NCI-H1092 (cell line): ENCODE measurements at places on chromosomes 2 and 18.

GRCh38 chr2:228037915-228038314 is 143.6 kb downstream of the SPHKAP start:
- DNase-seq = no peak

GRCh38 chr2:97965116-97965515 is 30.6 kb downstream of the TMEM131 start:
- DNase-seq = no peak

DNA sequence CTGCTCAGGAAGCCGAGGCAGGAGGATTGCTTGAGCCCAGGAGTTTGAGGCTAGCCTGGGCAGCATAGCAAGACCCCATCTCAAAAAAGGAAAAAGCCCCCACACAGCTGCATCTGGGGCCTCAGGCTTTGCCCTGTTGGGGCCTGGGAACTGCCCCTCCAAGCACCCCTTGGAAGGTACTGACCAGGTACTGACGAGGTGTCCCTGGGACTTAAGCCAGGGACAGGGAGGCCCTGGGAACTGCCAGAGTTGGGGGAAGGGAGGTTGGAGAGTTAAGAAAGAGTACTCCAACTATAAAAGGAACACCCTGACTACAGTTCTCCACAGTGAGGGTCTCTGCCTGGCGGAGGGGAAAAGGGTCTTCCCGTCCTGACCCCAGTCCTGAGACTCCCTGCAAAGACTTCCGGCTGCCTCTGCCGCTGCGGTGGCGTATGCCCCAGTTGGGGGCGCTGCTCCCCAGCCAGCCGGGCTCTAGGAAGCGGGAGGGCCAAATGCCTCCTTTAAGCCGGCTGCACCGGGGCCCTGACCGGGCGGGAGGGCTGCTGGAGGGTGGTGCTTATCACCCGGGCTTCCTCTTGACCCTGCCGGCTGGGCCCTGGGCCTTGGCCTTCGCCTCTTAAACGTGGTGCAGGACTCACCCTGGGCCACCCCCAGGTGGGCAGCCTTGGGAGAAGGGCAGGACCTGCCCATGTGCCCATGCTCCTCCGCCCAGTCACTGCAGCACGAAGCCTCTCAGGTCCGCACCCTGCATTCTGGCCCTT is 12.8 kb downstream of the SLC30A3 start:
- DNase-seq = no peak

DNA sequence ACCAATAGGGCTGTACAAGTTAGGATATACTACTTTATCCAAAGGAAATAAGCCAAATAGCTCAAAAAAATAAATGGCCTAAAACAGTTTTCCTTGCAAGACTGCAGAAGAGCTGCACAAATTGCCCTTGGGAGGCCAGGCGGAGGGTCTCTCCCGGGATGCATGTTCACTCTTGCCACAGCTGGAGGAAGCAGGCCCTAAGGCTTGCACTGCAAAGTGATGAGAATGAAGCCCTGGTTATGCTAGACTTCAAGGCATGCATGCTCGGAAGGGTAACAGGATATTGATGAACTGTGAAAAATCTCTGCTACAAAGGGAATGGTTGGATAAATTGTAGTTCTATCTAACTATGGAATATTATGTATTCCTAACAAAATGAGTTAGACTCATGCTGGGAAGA is 27.5 kb upstream of the LDLRAD4 start:
- no peak for DNase-seq

DNA sequence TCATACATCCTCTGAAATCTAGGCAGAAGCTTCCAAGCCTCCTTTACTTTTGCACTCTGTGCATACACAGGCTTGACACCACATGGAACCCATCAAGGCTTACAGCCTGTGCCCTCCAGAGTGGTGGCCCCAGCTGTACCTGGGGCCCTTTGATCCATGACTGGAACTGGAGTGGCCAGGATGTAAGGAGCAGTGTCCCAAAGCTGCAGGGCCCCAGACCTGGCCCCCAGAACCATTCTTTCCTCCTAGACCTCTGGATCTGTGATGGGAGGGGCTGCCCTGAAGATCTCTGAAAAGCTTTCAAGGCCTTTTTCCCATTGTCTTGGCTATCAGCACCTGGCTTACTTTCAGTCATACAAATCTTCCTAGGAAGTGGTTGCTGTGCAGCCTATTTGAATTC is 63.1 kb upstream of the NOL4 start:
- DNase-seq = no peak

DNA sequence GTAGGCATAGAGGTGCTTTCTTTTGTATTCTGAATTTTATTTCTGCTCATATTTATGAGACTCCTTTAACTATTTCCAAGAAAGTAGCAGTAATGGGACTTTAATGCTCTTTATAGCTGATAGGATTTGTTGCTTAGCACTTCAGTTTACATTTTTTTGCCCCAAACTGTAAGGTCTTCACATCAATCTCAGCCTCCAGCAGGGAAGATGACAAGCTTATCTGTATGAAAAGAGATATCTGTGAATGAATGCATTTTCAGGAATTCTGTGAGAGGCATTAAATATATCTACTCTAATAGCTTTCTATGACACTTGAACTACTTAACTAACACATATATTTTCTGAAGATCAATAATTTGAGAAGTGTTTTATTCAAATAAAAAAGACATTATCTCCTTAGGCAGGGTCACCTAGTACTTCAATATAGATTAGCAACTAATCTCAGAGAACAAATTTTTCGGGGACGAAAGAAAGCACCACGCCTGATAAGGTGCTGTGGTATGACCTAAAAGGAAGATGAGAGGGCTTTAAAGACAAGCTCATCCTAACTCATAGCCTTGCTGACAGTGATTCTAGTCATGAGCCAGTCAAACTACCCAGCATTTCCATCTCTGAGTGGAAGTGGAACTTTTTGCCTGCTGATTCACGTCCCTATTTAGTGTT is 766.1 kb upstream of the CNTNAP5 start:
- DNase-seq = no peak

GRCh38 chr2:160463245-160463644 is 30.4 kb downstream of the RBMS1 start:
- no peak for DNase-seq

- DNase-seq = no peak
Observed at GRCh38 chr2:11891671-11892440, 145.4 kb downstream of the LPIN1 start.

GRCh38 chr2:172462849-172463381 is 35.5 kb downstream of the ITGA6 start:
- DNase-seq = no peak

- no peak for DNase-seq
Observed at GRCh38 chr2:133303150-133303549, 265.1 kb downstream of the NCKAP5 start.

DNA sequence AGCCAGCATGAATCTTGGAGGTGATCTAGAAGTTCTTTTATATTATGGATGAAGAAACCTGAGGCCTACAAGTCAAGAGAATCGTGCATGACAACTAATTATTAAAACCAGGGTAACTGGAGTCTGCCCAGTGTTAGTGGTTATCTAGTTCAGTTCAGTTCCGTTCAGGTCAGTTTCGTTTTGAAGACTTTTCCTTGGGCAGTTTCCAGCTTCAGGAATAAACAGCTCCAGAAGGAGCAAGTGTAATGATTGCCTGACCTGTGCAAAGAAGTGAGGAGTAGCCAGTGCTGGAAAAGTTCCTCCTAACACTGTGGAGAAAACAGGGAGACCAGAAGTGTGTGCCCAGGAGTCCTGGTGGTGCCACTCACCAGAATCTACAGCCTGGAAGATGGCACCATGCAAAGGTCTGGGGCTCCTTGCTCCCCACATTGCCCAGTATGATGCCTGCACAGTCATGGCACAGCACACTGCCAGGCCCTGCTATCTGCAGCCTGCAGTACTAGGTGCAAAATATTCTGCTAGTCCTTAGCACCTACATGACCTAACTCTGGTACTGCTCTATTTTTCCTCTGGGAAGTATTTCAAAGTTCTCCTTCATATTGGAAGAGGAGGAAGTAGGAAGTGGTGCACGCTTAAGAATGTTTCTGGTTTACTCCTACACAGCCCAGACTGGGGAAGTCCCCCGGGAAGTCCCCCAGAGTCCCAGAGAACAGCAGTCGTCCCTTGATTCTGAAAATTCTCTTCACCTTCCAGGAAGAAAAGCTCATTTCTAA is 65.8 kb downstream of the SUMO1 start:
- no peak for DNase-seq

- DNase-seq = no peak
Observed at GRCh38 chr18:27616324-27616723, 431.2 kb upstream of the CHST9 start.

- no peak for DNase-seq
Observed at GRCh38 chr2:219486380-219486959, 12.2 kb upstream of the GMPPA start.

- no peak for DNase-seq
Observed at GRCh38 chr2:126652323-126652891, 3.6 kb upstream of the GYPC start.

DNA sequence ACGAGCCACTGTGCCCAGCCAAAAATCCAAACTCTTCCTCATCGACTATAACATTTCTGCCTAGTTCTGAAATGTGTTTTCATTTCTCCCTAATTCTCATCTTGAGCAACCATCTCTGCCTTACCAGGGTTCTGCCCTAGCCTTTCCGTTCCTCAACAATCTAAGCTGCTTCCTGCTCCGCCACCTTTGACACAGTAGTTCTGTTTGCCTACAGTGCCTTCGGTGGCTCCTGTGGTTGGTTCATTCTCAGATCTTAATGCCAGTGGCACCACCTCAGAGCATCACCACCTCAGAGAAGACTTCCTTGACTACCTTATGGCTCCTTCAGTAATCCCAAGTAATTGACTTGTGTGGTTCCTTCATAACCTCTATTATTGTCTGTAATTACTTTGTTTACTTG is 3.8 kb downstream of the SOCS6 start:
- no peak for DNase-seq

- peak; percentile 73 for DNase-seq
Observed at GRCh38 chr18:71398531-71398930, 1109.7 kb downstream of the SOCS6 start.

DNA sequence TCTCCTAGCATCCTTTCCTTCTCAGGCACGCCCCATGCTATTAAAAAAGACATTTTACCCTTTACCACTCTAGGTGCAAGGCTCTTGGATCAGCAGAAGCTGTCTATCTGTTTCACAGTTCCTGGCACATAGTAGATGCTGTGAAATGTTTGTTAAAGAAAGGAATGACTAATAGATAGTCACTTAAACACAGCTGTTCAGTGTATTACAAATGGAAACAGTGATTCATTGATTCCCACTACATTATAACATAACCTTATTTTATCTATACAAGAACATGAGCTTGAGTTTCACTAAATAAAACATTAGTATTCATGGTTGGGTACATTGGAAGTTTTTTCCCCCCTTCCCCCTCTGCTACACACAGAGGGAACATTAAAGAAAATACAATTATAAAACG is 142.1 kb downstream of the ASXL3 start:
- no peak for DNase-seq

- no peak for DNase-seq
Observed at GRCh38 chr2:176484838-176485237, 215.6 kb downstream of the MTX2 start.

- no peak for DNase-seq
Observed at GRCh38 chr2:233481368-233482142, 85.0 kb downstream of the USP40 start.

DNA sequence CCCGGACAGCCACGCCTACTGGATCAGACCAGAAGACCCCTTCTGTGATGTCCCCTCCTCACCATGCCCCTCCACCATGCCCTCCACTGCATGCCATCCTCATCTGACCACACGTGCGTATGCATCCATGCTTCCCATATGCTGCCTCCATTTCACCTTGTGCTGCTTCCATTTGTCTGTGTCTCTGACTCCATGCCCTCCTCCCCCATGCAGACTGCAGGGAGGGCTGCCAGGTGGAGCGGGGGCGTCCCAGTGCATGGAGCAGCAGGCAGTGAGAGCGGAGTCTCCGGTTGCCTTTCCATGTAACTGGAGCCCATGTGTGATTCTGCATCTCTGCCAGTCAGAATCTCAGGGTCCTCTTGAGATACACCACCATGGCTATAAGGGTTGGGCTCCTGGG is 52.6 kb downstream of the COA5 start:
- DNase-seq = no peak

DNA sequence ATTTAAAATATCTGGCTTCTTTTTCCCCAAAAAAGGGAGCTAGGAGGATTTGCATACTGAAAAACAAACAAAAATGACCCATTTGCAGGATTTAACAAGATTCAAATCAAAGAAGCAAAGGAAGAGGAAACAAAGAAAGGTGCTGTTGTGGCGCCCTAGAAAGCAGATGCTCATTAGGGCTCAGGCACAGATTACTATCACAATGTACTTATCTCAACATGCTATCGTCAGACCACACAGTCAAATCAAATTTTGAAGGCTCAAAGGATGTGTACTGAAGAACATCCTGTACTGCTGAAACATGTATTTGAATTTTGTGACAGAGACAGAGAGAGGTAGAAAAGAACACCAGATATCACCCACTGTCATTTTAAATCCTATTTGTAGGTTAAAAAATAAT is 10.9 kb downstream of the RBMS1 start:
- no peak for DNase-seq

GRCh38 chr2:114724454-114724853 is 282.0 kb downstream of the DPP10 start:
- no peak for DNase-seq

GRCh38 chr18:63681449-63682340 is 20.0 kb upstream of the SERPINB3 start:
- peak; percentile 41 for DNase-seq

GRCh38 chr2:128439031-128439790 is 120.5 kb upstream of the HS6ST1 start:
- no peak for DNase-seq

DNA sequence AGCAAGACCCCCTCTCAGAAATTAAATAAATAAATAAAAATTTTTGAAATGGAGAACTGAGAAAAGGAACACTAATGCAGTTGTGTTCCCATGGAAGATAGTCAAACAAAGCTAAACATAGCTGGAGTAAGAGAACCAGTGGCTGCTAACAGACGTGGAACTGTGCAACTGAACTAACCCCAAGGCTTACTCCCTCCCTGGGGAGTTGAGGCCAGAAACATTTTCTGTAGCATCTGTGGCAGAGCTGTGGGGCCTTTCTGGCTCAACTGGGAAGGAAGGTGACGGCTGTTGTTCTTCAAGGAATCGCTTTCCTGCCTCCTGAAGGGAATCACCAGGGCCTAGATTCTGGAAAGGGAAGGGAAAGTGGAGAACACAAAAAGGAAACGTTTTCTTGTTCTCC is 53.9 kb upstream of the B3GNT2 start:
- DNase-seq = no peak

- no peak for DNase-seq
Observed at GRCh38 chr2:63055226-63056106, 4.8 kb downstream of the OTX1 start.

GRCh38 chr2:12116228-12116750 is 369.9 kb downstream of the LPIN1 start:
- no peak for DNase-seq

GRCh38 chr2:60413814-60414168 is 139.7 kb downstream of the BCL11A start:
- no peak for DNase-seq

DNA sequence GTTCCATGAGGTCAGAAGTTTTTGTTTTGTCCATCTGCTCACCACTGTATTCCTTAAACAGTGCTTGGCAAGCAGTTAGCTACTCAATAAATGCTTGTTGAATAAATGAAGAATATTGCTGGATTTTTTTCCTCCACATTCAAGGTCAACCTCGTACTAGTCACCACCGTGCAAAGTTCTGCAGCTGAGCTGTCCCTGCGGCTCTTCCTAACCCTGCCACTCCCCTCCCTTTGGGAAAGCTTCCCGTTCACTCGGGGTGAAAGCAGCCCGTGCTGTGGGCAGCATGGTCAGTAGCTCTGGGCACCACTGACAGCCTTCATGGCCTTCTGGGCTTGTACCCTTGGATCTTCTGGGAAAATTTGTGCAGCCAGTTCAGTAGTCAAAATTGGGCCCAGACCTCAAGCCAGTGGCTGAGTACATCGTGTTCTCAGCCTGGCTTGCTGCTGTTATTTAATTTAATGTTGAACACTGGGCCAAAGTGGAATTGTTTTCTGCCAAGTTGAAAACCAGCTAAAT is 469.3 kb upstream of the RAB12 start:
- no peak for DNase-seq
